ENCODE measurements at places on chromosomes 2 and 18.

GRCh38 chr18:35890323-35890722 is 82.2 kb upstream of the RMP24 start:
- DNase-seq = no peak

DNA sequence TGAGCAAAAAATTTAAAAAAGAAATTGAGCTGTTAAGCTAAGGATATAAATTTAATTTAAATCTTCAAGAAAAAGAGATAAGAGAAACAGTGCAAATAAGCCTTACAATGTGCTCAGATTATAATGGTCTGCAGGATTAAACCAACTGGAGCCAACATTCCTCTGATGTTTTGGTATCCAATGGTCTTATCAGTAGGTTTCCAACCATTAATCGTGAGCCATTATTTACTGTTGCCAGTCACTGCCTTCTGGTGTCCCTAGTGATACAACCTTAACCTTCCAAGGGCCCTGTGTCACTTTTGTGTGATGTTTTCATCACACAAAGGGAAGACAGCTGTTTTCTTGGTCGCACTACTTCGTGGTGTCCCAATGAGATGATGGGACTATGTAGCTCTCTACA is 134.5 kb upstream of the CTAGE1 start:
- DNase-seq = no peak

GRCh38 chr2:38095079-38095995 is 19.4 kb upstream of the CYP1B1 start:
- no peak for DNase-seq

GRCh38 chr2:52698408-52698807 is 1069.2 kb upstream of the CHAC2 start:
- no peak for DNase-seq

DNA sequence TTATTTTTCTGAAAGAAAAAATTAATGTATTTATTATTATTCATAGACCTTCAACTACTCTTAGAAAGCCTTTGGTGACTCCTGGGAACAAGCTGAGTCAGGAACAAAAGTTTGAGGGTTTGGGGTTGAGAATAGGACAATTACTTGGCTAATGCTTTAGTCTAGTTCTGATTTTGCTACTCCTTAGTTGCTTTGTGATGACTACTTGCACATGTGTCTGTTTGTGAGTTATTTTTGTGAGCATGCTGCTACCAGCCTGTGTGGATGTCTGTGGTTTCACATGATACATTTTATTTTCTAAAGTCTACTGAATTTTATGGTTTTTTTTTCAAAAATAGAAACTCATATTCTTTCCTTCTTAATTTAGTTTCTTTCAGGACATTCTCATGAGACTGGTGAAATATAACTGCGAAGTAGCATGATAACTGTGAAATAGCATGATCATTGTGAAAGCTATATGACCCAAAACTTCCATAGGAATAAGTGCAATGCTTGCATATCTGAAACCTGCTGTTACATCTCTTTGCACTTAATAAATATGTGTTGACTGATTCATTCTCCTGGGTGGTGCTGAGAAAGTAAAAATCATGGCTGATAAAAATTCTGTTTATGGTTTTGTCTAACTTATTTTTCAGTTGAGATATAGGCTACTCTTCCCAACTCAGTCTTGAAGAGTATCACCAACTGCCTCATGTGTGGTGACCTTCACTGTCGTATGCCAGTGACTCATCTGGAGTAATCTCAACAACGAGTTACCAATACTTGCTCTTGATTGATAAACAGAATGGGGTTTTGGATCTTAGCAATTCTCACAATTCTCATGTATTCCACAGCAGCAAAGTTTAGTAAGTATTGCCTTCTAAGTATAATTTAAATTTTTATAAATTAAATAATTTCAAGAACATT is 17.9 kb upstream of the IL18R1 start:
- DNase-seq = no peak

DNA sequence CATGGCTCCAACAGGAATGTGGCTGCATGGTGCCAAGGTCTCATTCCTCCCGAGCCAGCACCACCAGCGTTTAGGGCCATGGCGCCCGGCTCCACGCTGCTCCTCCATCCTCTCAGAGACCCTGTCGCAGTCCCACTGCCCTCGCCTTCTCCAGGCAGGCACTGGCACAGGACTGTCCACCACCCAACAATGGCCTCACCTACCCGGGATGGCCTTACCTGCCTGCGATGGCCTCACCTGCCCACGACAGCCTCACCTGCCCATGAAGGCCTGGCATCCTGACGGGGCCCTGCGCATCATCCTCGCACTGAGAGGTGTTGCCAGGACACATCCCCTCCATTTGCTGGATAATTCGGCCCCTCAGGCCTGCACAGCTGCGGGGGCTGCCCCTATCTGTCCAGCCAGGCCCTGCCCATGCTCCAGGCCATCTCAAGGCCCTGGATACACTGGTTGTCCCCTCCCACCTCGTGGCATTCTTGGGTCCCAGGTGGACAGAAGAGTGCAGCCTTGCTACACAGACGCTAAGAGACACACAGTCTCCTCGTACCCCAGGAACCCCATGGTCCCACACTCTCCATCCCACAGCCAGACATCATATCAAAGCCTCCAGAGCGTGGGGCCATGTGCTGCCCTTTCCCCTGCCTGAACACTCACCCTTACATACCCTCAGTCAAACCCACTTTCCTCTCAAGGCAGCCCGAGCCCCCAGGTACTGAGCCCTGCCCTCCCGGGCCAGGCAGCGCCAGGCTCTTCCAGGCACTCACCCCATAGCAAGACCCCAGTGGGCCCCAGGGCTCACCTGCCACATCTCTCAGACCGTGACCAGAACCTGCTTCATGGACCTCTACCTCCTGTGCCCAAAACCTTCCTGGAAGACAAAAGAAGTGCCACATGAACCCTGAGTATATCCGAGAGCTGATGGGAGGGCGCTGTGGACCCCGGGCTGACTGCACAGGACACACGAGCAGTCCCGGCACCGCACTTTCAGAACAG is 268.6 kb downstream of the EIPR1 start:
- DNase-seq = no peak

DNA sequence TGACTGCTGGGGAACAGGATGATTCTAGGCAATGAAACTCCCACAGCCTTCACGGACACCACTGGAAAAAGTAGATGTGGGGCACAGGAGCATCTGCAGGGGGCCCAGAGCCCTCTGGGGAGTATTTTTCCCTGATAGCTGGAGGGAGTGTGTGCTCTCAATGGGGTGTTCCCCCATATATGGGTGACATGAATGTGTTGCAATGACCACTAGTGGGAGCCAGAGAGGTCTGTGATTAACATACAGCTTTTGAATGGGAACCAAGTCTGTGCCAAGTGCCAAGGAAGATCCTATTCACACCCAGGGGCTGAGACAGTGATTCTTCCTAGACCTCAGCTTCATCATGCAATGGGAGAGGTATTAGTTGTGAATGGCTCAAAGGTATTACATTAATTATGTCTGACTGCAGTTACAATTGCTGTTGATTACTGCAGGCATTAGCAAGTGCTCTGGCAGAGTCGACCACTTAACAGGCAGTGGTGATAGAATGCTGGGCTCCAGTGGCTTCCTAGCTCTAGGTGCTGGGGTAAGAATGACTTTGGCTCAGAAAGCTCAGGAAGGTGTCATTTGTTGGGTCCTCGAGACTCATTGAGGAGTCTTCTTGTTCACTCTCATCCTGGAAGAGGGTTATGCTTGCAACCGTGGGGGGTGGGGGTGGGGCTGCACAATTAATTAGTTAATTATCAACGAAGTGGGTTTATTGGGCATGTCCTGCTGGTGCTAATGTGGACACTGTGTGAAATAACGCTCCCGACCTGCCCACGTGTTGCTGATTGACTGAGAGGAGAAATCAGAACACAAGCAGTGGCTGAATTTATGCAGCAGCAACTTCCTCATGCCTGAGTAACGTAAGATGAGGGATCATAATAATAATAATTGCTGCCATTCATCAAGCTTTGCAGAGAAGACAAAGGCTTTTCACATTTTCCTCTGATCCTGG is 194.1 kb downstream of the CLIP4 start:
- no peak for DNase-seq

DNA sequence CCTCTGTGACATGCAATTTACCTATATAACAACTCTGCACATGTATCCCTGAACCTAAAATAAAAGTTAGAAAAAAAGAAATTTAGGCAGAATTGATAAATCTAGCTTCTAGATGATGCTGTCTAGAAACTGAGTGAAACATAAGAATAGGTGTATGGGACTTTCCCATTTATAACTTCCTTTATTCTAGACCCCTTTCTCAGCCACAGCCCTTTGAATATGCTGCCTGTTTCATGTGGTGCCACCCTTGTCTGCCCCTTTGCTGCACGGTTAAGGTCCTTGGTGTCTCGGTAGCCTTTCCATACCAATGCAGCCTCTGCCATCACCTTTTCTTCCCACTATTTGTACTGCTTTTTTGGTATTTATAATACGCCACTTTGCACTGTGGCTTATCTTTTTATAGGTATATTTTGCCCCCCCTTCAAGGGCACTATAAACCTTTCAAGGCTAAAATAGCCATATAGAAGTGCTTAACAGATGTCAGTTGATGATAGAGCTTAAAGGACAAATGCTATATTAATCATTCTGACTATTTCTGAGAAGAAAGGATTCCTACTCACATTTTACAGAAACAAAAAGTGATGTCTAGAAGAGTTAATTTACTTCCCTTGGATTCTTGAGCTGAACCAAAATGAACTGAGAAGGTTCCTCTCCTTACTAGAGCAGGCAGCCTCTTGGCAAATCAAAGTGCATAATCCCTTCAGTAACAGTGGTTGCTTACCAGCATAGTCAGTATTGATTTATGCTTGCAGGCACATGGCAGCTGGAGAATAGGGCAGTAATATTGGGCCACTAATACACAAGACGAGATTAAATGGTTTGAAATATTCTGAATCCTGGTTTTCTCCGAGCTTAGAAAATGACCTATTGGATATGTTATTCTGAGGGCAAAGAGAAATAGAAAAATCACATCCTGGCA is 88.1 kb upstream of the CYP26B1 start:
- no peak for DNase-seq

DNA sequence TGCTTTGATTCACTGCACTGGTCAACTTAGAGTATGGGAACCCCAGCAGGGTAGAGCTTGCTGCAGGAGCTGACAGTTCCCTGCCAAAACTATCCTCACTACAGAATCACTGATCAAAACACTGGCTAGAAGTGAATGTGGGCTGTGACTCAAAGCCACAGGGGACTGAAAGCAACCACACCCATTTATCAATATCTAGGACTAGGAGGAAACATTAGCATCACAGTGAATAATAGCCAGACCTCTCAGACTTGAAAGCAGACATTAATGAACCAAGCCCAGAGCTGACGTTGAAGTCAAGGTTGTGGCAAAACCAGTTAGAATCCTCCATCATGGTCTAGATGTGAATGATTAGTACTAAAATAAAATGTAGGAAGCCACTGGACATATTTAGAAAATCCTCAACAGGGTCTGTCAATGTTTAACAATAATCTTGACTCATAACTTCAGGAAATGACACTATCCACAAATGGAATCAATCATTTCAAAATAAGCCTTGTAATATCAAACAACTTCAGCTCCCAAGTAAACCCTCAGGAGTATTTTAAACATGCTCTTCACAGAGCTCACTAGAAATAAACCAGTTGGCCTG is 131.4 kb downstream of the CDH20 start:
- DNase-seq = no peak

- DNase-seq = no peak
Measured at GRCh38 chr2:49598231-49598630, 443.9 kb upstream of the FSHR start.

GRCh38 chr2:10601866-10602566 is 87.8 kb downstream of the NOL10 start:
- no peak for DNase-seq

GRCh38 chr2:25409468-25409867 is 67.7 kb upstream of the DNMT3A start:
- DNase-seq = no peak

GRCh38 chr2:60830991-60831390 is 50.4 kb upstream of the REL start:
- no peak for DNase-seq

GRCh38 chr2:178315488-178315948 is 121.2 kb downstream of the OSBPL6 start:
- DNase-seq = no peak

DNA sequence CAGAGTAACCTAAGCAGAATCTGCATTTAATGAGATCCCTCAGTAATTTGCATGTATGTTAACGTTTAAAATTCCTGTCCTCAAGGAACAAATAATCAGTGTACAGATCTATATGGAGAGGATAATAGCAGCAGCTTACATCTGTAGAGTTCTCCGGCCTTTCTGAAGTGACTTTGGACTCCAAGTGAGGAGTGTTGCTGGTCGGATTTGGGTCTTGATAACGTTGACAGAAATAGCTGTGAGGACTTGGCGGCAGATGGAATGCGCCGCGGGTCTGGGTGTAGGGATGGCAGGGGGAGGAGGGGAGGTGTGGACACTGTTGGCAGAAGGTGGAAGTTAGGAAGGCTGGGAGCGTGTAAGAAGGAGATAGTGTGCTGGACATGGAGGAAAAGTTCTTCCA is 170.9 kb upstream of the GATA6 start:
- DNase-seq = no peak

DNA sequence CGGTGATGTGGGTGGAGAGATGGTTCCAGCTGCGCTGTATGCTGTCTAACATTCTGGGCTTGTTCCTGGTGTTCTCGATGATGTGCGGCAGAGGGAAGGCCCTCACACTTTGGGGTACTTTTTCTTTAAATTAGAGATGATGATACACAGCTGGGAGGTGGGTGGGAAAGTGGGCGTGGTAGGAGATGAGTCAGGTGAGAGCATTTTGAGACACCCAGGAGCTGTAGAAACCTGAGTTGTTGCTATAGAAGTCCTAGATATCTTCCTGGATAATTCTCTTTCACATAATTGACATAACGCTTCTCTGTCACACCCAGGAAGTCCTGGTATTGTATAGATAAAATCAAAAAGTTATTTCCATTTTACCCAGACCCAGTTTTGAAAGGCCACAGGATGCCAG is 103.8 kb upstream of the ALKAL2 start:
- DNase-seq = no peak

- DNase-seq = no peak
Measured at GRCh38 chr2:100820523-100821254, 750 bp downstream of the NPAS2 start.

- DNase-seq = no peak
Measured at GRCh38 chr2:233287871-233288270, 19.7 kb upstream of the SAG start.

GRCh38 chr18:63348508-63349136 is 18.4 kb downstream of the KDSR start:
- DNase-seq = no peak

- DNase-seq = peak; percentile 67
Measured at GRCh38 chr2:10832203-10832936, 19.8 kb upstream of the PDIA6 start.

- DNase-seq = no peak
Measured at GRCh38 chr2:117815946-117816345, 1.5 kb downstream of the DDX18 start.

GRCh38 chr2:57893347-57893746 is 153.3 kb upstream of the VRK2 start:
- DNase-seq = no peak

DNA sequence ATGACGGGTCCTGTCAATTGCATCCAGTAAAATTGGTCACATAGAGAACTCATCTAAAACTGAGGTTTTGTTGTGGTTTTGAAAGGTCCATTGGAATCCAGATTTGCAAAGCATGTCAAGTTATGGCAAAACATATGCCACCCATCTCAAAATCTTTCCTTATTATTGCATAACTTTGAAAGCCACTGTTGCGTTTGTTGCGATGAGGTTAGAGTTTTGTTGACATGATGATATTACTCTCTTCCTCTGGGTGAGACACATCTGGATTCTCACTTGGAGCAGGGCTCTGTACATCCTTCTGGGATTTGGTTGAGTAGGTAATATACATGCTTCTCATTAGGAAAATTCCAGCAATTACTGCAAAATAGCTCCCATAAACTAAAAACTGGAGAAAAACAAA is 20.6 kb downstream of the SCYGR5 start:
- DNase-seq = no peak

GRCh38 chr2:107743274-107743673 is 83.4 kb upstream of the RGPD4 start:
- DNase-seq = no peak
